ENCODE measurements at places on chromosomes 1 and 21. TPM values are rescaled to one million over a fixed set of nuclear protein-coding genes. Genes with fewer than 3 reads are reported as not detected.

DPT gene
- total RNA-seq = 740 TPM

PLD5 gene
- 0.98 TPM for total RNA-seq

FDPS gene
- total RNA-seq = 102 TPM

ACKR1 gene
- 32.3 TPM for total RNA-seq

LSS gene
- total RNA-seq = 144 TPM

PPFIA4 gene
- 0.80 TPM for total RNA-seq

WLS gene
- total RNA-seq = 76.3 TPM

COL16A1 gene
- total RNA-seq = 58.7 TPM

TUT4 gene
- 85.3 TPM for total RNA-seq

ADARB1 gene
- 21.3 TPM for total RNA-seq

CYP4X1 gene
- 32.6 TPM for total RNA-seq

ERRFI1 gene
- total RNA-seq = 207 TPM

DNA sequence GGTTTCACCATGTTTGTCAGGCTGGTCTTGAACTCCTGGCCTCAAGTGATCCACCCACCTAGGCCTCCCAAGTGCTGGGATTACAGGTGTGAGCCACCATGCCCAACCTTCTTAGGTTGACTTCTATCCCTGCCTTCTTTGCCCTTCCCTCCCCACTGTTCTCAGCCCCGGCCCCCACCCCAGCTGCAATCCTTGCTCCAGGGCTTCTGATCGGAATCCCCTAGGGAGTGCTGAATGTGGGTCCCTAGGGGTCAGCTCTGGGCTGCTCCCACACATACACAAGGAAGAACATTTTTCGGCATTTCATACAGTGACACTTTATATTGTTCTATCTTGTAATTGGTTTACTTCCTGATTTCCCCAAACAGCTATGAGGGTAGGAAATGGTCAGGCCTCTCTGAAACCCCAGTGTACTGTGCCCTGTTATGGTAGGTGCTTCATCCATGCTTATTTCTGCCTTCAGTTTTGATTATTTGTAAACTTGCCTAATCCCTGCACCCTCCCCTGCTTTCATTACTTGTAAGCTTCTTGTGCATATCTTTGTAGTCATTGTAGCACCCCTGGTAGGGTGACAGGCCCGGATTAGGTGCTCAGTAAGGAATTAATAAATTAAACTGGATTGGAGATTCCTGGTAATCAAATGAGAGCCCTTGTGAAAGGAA is 5.8 kb upstream of the SRP9 start:
- no peak for DNase-seq

DNA sequence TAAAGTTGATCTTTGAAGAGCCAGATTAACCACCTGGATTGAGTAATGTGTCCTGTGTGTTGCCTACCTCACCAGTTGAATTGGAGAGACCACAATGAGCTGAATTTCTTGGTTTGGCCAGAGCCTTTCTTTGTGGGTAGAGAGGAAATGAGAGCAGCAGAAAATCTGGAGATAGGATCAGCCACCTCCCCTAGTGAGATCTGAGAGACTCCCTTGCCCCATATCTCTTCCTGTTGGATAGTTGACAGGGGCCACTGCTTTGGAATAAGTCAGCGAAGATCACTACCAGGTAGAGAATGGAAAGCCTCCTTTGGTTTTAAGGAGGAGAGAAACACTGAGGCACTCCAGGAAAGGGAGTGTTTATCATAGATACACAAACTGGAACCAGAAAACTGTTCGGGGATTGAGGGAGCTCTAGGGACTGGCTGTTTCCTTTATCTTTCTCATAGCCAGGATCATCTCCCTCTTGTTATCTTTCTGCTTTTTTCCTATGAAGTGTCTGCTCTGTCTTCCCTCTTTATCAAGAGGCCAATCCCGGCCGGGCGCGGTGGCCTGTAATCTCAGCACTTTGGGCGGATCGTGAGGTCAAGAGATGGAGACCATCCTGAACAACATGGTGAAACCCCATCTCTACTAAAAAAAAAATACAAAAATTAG is 21.3 kb upstream of the ZNF326 start:
- DNase-seq = no peak

GRCh38 chr1:36350659-36351226 is 27.3 kb upstream of the EVA1B start:
- no peak for DNase-seq

GRCh38 chr1:119714583-119714982 is 2.8 kb downstream of the PHGDH start:
- DNase-seq = no peak

DNA sequence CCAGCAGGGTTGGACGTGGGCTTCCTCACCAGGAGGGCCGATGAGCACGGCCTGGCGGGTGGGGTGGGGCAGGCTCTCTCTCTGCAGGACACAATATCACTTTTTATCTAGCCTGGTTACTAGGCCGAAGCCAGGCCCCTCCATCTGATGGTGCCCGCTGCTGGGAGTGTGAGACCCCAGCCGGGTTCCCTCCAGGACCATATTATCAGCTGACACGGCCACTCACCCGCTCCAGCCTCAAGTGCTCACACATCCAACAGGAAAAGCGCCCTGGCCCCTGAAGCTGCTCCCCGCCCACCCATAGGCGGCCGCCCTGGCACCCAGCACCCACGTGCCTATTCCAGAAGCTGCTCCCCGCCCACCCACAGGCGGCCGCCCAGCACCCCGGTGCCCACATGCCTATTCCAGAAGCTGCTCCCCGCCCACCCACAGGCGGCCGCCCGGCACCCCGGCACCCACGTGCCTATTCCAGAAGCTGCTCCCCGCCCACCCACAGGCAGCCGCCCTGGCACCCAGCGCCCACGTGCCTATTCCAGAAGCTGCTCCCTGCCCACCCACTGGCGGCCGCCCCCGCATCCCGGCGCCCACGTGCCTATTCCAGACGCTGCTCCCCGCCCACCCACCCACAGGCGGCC is 5.0 kb downstream of the SLC19A1 start:
- no peak for DNase-seq

DNA sequence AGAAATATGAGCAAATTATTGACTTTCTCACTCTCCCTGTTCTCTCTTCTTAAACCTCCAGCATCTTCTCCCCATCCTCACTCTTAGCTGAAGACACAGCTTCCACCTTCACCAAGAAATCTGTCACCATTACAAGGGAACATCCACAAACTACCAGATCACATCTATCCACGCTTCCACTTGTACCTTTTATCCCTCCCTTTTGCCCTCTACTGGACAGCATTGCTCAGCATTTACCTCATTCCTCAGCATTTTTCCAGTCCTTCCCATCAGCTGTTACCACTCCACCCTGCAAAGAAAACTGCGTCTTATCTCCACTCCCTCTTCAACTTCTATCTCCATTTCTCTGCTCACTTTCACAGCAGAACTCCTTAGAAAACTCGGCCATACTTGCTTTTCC is 42.6 kb downstream of the KCNJ6 start:
- no peak for DNase-seq

- no peak for DNase-seq
Measured at GRCh38 chr1:71843012-71843411, 439.3 kb downstream of the NEGR1 start.

- no peak for DNase-seq
Measured at GRCh38 chr1:201108614-201109013, 3.6 kb downstream of the CACNA1S start.

DNA sequence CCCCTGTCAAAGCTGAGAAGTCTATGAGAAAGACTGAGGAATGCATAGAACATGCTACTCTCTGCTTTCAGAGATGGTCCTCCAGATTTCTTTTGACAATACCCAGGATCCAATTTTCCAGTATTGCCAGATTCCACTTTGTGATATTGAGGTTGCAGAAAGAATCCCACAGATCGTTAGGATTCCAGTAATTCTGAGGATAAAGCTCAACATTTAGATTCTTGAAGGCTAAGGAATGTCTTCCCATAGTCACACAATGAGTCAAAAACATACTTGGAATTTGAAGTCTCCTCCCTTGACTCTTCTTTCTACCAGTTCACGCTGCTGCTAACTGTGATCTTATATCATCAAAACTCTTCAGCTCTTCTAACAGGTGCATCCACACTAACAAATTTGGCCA is 57.1 kb downstream of the TNFSF18 start:
- no peak for DNase-seq

DNA sequence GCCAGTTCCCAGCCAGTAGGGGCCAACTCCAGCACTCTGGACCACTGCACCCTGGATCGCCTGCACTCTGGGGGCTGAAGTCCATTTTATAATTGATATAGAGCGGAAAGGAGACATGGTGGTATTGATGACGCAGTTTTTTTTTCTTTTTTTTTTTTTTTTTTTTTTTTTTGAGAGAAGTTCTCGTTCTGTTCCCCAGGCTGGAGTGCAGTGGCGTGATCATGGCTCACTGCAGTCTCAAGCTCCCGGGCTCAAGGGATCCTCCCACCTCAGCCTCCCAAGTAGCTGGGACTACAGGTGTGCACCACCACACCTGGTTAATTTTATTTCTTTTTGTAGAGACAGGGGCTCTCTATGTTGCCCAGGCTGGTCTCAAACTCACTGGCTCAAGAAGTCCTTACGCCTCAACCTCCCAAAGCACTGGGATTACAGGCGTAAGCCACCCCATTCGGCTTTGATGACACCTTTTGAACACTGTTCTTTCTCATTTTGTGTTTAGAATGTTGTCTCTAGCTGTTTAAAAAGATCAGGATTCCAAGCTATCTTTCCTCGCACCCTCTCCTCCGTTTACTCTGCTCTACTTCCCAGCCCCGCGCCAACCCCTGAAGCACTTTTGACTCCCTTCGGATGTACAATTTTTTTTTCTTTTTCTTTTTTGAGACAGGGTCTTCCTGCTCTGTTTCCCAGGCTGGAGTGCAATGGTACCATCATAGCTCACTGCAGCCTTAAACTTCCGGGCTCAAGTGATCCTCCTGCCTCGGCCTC is 960 bp downstream of the MX2 start:
- DNase-seq = no peak

DNA sequence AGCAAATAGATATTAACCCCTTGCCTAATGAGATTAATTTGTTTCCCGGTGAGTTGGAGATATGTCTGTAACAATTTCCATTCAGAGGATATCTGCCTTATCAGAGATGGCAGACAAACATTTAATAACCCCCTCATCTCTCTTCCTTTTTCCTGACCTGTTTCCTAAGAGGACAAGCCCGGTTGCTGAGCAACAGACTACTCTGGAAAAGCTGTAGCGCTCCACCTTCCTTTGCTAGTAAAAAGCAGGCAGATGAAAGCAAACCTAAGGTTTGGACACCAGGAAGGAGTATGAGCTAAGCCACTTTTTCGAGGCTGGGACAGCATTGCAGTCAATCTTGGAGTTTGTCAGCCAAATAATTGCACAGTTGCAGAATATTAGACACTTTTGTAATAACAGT is 82.4 kb downstream of the RGS21 start:
- no peak for DNase-seq

- no peak for DNase-seq
Measured at GRCh38 chr1:112540226-112540794, 31.5 kb downstream of the WNT2B start.

DNA sequence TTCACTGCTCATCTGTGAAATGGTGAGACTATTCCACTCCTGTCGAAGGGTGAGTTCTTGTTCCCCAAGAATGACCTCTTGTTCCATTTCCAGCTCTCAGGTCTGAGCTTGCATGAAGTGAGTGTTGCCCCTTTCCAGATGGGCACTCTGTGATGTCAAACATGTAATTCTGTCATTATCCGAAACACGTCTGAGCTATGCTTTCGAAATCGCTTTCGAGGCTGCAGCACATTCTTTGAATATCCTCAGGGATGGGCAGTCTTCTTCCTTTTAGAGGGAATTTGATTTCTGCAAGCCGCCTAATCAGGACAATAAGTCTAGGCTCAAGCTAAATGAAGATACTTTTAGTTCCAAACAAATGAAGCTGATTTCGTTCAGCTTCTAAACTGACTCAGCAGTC is 15.1 kb downstream of the NFASC start:
- DNase-seq = peak; percentile 57

- DNase-seq = no peak
Measured at GRCh38 chr1:26537951-26538352, 8.4 kb downstream of the RPS6KA1 start.

DNA sequence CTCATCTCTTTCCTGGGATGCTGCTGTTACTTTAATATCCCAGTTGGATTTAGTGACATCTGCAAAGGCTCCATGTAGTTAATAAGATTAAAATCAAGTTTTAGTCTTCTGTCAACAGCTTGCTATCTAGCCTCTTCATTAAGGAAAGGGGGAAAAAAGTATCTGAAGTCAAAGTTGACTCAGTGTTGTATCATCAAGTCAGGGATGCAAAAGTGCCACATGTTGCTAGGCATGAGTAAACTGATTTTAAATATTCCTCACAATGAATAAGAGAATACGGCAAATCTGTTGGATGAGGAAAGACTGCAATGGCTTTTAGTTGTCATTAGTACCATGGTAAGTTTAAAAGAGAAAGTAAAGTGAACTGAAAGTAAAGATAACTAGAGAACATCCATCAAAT is 383.2 kb upstream of the ZRANB2 start:
- no peak for DNase-seq

DNA sequence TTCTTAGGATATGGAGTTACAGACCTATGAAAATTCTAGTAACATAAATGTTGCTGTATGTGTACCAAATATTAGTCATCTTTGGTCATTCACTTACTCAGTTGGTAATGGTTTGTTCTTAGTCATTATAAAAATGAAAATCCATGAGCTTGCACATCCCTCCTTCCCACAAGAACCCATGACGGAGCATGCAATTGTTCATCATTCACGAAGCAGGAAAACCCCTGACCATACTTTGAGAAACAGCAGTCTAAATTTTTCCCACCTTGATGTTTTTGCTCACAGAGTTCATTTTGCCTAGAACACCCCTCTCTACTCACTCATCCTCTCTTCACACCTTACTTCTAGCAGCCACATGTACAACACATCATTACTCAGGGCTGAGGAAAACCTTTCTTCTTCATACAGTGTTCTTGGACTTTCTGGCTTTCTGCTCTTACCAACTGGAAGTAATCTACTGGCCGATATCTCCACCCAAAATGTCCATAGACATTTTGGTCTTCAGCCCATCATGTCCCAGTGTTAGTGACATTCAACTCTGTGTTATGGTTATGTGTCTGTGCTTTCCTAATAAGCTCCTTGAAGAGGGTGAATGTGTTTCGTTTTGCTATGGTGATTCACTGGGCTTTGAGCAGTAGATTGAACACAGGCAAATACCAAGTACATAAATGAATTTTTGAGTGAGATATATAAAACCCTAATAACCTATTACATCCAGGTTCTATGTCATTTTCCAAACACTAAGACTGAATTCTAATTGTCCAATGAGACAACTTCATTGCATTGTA is 189.9 kb downstream of the ZC3H11B start:
- no peak for DNase-seq
